Stimulated activated CD8-positive, alpha-beta memory T cell treated with anti-CD3 and anti-CD28 coated beads, Interleukin-7, amount 100 ng/mL, for 1 hour (primary cell): ENCODE measurements at places on chromosomes 2 and 18.

- no peak for DNase-seq
These were observed 178.7 kb downstream of the CLIP4 start for GRCh38 chr2:29293830-29294438.

DNA sequence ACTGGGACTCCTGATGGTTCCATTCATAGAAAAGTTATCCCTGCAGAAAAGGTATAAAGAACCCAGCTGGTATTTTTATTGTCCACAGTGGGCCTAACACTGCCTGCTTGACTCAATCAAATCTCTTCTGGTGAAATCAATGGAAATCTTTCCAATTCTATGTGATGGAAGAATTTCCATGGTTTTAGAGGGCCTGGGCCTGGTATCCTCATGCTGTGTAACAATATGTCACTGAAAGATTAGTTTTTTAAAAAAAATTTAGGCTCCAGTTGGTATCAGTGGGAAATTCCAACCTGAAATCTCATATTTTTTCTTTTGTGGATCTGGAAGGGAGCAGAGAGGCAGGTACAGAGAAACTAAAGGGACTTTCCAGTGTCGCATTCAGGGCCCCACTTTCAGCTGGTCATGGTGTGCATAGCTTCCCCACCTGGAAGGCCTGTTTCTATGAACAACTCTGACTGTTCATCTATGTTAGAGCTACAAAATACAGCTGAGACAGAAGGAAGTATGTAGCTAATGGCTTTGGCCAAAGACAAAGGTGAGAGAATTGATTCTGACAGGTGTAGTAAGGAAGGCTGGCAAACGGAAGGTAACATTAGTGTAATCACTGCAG, 20.9 kb downstream of the NEB start:
- DNase-seq = no peak

GRCh38 chr2:33448220-33448899, 28.1 kb upstream of the RASGRP3 start:
- DNase-seq = no peak

DNA sequence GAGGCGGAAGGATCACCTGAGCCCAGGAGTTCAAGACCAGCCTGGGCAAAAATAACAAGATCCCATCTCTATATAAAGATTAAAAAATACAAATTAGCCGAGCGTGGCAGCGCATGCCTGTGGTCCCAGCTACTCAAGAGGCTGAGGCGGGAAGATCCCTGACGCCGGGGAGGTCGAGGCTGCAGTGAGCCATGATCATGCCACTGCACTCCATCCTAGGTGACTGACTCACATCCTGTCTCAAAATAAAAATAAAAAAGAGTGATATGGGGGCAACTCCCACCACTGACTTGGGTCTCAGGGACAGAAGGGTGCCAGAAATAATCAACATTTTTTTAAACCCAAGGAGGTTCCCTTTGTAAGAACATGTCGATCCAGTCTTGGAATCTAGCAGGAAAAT, 37.6 kb downstream of the ZNF516 start:
- DNase-seq = no peak

DNA sequence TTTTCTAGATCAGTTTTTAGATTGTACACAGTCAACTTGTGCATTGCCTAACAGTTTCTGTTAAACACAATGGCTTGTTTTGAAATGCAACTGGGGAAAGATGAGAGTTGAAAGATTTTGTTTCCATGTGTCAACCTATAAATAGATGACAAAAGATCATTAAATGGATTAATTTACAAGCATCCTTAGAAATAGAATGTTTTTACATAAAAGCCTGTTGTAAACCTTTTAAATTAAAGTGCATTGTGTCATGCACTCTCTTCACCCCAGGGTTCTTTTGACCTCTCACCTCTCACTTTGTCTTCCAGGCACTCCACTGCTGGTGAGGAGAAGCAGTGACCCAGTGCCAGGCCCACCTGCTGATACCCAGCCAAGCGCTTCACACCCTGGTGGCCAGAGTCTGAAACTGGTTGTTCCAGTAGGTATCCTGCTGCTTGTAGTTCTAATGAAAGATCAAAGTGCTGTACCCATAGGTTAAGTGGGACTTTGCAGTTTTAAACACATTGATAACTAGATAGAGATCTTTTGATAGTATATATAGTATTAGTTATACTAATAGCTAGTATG, 502.1 kb downstream of the PARD3B start:
- DNase-seq = no peak

GRCh38 chr2:124258140-124258880, 233.2 kb downstream of the CNTNAP5 start:
- no peak for DNase-seq
